ENCODE measurements at places on chromosomes 7 and 10. TPM values are rescaled to one million over a fixed set of nuclear protein-coding genes. Genes with fewer than 3 reads are reported as not detected.

The KAZALD1 gene
- 1.7 TPM for total RNA-seq

The GRID2IP gene
- total RNA-seq = not detected

The PSMC2 gene
- total RNA-seq = 106 TPM

DNA sequence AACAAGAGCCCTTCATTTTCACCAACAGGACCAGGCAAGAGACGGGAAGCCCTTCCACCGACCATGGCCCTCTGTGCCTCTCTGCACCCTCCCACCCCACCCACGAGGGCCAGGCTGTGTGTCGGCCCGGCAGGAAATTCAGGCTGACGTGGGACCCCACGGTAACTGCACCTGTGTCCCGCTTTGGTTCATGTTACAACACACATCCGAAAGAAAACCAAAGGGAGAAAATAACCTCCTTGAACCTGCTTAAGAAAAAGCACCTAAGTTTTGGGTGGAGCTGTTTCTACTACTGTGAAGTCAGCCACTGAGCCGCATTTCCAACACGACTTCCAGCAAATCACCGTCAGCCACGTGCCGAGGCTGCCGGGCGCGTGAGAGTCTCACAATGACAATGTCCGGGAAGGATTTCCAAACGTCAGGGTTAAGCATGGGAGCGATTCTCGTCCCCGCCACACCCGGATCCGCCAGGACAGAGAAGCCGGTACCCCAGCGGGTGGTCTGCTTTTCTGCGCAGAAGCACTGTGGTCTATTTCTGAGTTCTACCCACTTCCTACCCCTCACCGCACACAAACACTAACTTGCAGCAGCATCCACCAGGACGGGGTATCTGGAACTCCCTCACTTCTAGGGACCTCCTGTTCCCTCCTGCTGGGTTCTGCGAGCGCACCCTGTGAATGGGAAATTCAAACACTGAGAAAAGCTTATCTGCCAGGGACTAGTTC, 36.6 kb downstream of the AMZ1 start:
- DNase-seq = no peak

- no peak for DNase-seq
These were observed 67.9 kb downstream of the OAT start for GRCh38 chr10:124350806-124351205.

DNA sequence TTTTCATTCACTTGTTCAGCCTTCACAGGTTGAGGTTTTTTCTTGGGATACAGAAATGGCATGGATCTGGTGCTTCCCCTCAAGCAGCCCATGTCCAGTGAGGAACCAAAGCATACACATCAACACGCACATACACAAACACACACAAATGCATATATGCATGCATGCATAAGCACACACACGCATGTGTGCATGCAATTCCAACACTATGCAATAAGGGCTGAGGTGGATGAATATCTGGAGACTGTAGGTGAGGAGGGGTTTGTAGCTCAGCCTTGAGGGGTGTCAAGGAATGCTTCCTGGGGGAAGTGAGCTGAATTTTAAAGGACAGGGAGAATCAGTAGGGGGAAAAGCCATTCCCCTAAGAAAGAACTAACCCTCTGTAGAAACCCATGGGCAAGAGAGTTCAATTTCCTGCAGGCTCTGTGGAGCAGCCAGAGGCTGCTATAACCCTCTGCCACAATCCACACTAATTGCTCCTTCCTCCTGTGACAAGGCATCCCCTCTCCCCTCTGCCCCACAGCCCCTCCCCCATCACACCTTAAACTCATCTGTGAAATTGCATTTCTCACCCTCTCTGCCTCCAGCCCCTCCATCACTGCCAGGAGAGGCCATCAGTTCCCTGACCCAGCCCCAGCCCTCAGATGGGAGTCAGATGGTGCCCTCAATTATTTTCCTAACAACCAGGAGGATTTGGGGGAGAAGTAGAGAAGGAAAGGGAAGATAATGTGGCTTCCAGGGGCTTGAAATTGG, 316.4 kb downstream of the RPS24 start:
- peak; percentile 17 for DNase-seq

DNA sequence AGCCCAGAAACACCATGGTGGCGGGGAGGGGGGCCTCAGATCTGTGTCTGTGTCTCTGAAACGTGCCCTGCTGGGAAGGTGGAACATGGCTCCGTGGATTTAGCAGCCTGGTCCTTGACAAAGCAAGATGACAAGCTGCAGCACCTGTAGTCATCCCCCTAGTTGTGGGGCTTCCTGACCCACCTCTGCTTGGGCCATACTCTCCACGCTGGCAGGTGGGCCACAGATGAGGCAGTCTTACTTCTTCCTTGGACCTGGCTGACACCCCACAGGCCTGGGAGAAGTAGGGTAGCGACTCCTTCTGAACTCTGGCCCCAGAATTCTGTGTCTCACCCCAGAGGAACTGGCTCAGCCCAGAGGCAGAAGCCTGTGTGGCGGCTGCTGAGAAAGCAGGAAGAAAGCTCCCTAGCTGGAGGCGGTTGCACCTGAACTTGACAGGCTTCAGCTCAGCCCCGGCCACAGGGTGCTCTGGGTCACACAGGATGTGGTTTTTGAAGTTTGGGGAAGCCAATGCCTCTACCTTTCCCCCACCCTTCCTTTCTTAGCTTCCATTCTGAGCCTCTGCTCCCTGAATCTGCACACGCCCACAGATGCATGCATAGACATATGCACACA, 113.9 kb downstream of the ABLIM1 start:
- DNase-seq = no peak

- no peak for DNase-seq
These were observed 89.6 kb downstream of the PPP1R17 start for GRCh38 chr7:31776616-31777015.

DNA sequence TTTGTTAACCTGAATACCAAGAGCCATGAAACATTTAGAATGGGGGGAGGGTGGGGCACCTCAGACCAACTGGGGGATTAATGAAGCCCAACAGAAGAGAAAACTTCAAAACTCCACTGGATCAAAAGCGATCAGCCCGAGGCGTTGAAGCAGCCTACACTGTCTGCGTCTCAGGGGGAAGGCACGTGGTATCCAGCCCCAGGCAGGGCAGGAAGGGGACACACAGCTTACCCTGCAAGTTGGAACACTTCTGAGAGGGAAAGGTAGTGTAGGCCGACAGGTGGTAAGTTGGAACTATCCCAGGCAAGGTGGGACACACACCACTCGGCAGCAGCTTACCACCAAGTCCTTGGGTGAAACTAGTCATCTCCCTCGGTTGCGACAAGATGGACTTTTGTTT, 102.9 kb downstream of the TAX1BP1 start:
- DNase-seq = no peak

DNA sequence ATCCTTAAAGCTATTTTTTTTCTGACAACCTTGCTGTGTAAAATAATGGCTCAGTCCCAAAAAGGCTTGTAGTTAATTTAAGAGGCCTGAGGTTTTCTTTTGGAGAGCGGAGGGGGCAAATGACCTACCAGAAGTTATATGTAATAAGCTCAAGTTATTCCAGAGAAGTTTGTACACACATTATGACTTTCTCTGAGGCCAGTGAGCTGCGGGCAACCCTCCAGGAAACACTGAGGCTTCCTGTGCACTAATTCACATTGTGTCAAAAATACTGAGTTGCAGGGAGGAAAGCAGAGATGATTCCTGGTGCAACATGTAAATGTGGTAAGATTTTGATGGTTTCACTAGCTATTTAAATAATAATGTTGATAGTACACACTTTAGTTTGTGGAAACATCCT, 188.6 kb downstream of the DIP2C start:
- no peak for DNase-seq

GRCh38 chr7:30634193-30634626, 39.5 kb downstream of the GARS1 start:
- no peak for DNase-seq

DNA sequence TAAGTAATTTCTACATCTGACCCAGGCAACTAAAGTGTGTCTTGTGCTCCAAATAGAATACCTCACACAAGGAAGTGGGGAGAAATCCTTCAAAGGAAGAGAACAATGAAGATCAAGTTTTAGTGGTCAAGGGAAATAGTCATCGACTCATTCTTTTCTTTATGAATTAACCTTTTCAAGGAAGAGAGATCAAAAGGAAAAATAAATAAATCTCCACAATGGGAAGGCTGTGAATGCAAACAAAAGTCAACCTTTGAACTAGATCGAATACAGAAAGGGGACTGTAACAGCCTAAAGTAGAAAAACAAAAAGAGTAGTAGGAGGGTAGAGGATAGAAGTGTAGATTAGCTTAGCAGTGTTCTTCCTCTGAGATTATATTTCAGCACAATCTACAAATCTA, 274.6 kb upstream of the COBL start:
- no peak for DNase-seq

DNA sequence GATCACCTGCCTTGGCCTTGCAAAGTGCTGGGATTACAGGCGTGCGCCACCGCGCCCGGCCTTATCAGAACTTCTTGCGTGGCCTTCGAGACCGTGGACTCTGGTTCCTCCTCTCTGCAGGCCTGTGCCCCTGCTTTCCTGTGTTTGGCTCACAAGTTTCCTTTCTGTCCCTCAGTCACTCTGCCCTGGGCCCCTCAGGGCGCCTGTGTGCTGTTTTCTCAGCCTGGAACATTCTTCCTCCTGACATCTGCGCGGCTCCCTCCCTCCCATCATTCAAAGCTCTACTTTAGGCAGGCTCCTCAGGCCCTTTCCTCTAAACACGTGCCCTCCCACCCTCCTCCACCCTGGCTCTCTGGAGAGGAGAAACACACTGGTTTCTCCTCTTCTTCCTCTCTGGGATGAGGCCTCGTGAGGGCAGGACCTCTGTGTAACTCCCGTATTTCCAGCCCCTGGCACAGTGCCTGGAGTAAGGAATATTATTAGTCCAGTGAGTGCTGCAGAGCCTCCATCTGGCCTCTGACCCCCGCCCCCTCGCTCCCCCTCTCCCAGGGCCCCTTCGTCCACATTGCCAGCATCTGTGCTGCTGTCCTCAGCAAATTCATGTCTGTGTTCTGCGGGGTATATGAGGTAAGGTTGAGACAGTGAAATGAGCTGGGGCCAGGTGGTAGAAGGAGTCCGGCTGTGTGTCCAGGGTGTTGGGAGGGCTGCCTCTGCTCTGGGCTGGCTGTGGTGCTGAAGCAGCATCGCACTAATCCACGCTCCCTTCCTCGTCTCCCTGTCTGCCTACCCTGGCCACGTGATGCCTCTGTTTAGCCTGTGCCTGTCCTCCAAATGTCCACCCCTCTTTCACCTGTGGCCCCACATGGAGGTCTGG, 7.1 kb downstream of the CLCN1 start:
- no peak for DNase-seq

DNA sequence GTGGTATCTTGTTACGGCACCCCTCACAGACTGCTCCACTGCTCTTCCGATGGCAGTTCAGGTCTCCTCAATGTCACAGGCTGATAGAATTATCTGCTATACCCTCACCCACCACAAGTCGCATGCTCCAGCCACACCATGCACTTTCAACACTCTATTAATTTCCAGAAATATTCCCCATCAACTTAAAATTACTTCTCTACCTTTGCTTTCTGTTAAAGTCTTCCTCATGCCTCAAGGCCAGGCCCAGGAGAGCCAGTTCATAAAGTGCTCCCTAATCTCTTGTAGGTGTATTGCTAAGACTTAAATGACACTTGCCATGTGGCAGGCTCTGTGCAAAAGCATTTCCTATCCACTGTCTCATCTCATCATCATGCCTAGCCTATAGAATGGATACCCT, 105.9 kb upstream of the ARID5B start:
- DNase-seq = no peak

DNA sequence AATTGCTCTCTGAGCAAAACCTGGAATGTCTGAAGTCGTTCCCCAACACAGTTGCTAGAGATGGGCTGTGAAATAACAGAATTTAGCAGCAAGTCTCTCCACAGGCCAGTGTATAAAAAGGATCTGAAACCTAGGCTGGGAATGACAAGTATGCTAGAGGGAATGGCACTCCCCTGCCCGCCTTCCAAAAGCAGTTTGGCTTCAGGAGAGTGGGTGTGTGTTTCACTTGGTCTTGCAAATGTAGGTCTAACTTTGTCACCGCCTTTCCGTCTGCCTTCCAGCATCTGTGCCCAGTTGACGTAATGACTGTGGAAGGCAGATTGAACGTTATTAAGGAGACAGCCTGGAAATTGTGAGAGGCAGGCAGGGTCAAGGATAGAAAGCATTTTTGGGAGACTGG, 18.0 kb upstream of the MTURN start:
- no peak for DNase-seq

GRCh38 chr10:98528805-98529183, 82.1 kb upstream of the HPS1 start:
- no peak for DNase-seq

GRCh38 chr10:110643653-110644597, at the start of gene RBM20:
RBM20 (plus strand) TSS chr10:110644336; CDS start chr10:110644455, 119 bp downstream.
- no peak for DNase-seq

DNA sequence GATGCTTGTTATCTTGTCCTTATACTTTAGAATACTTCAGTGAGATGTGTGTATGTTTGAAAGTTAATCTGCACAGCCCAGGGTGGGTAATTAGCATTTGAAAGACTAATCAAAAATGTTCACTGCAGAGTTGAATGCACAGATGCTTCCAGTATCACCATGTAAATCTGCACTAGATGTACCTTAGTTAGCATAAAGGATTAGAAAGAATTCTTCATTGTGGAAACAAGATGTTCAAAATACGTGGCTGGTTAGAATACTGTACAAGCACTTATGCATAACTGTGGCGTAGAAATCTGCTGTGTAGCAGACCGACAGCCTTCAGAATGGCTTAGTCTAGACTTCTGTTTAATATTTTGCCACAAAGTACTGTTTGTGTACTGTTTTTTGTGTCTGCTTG, 2.2 kb upstream of the TMEM168 start:
- no peak for DNase-seq

GRCh38 chr10:3782451-3783315, 2.3 kb downstream of the KLF6 start:
- DNase-seq = no peak

DNA sequence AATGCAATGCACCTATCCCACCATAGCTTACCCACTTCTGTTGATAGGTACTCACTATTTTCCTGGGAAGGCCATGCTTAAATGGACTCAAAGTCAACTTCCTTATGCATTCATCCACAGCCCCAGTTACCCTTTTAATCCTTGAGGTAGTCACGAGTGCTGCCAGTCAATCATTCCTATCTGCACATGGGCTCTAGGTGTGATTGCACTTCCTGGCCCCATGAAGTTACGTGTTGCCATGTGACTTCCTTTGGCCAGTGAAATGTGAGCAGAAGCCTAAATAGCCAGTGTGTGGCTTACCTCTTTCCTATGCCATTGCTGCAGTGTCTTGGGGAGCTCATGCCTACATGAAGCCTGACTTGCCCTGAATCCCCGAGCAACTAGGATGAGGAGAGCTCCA, 23.5 kb upstream of the EIF5AL1 start:
- no peak for DNase-seq

DNA sequence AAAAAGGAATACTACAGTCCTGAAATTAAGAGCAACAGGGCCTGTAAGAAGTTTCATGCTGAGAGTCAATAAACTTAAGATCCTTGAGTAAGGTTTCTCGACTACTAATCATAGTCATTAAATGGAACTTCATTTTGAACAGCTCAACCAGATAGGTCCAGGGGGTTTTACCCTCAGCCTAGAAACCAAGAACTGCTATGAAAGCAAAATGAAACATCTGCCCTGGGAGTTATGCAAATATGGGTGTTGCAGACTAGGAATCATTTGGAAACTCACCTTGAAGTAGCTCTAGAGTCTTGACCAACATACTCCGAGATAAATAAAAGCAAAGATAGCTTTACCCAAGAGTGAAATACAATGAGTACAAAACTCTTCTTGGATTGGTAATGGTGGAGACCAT, 128.0 kb downstream of the HGF start:
- DNase-seq = no peak

Data from omental fat pad (tissue), 4 donors.